ENCODE measurements at places on chromosomes 6 and 20. TPM values are rescaled to one million over a fixed set of nuclear protein-coding genes. Genes with fewer than 3 reads are reported as not detected.

MTG2 gene
- total RNA-seq = 31.4 TPM

DNA sequence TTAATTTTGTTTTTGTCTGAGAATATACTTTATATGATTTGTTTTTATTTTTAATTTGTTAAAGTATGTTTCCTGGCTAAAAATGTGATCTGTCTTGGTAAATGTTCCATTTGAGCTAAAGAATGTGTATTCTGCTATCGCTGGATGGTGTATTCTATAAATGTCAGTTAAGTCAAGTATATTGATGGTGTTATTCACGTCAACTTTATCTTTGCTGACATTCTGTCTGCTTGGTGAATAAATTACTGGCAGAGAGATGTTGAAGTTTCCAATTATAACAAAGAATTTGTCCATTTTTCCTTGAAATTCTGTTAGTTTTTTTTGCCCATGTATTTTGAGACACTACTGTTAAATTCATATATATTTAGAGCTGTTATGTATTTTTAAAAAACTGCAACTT is 1131.8 kb upstream of the GJE1 start:
- H3K4me3 ChIP-seq = no peak overlapping the region
- DNase-seq = no peak
- H3K4me1 ChIP-seq = no peaks in the 10 kb centered on the region
- H3K27ac ChIP-seq = no peak overlapping the region
- no peaks in the 10 kb centered on the region for H3K27me3 ChIP-seq

DNA sequence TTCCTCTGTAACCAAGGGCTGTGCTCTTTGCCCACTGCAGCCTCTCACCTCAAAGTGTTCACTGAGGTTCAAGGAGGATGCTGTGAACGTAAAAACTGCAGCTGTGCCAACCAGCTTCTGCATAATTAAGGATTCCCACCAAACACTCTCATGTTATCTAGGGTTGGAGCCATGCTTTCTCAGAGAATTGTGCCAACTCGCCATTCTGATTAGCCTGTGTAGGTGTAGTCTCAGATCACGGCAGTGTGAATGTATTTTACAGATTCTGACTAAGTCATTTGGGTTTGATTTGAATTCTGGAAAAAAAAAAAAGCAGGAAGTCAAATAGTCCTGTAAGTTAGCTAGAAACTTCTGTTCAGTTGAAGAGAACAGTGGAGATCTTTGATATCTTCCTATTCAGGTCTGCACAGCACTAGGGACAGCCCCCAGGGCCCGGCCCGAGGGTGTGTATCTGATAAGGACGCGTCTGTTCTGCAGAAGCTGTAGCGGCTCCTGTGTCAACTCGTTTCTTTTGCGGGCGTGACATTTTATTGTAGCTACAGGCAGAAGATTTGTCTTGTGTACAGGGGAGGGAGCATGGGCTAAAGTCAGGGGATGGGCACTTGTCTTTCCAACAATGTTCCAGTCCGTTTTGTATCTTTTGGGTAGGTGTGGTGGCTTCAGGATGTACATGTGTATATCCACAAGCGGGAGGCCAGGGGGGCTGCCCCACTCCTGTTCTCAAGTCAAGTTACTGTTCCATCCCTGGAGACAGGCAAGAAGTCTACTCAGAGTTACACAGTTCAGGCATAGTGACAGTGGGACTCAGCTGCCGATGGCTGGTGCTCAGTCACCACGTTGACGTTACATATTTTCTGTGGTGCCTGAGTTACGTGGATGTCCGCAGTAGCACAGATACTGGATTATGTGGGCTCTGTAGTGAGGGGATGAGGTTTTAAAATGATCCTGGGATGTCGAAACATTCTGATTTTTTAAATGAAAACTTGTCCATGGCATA is 12.4 kb downstream of the IRF4 start:
- H3K4me3 ChIP-seq = no peak overlapping the region
- no peak for DNase-seq
- H3K27me3 ChIP-seq = peaks cover 17% of the 10 kb centered on the region
- H3K27ac ChIP-seq = no peak overlapping the region

DNA sequence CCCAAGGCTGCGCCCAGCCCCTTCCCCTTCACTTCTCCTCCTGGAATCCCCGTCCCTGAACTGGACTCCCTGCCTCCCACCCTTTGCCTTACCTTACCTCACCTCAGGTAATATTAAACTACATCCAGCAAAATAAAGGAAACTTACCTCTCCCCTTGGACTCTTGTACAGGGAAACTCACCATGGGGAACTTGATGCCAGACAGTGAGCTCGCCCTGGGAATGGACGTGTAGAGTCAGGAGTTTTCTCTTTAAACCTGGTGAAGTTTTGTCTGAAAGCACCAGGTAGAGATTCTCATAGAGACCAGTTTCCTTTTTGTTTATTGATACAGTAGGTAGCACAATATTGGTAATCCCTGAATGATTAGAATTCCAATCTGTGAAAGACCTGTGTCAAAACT is 544 bp upstream of the HLA-C start:
- H3K27ac ChIP-seq = peak overlapping the region; percentile 96
- DNase-seq = no peak
- H3K36me3 ChIP-seq = peaks cover 15% of the 10 kb centered on the region
- H3K4me1 ChIP-seq = peaks cover 7% of the 10 kb centered on the region

LKAAEAR1 gene
- 0.24 TPM for total RNA-seq

GRCh38 chr6:37131104-37131959 is 38.6 kb upstream of the PIM1 start:
- no peak overlapping the region for H3K4me3 ChIP-seq
- no peak overlapping the region for H3K27ac ChIP-seq
- peaks cover 72% of the 10 kb centered on the region for H3K4me1 ChIP-seq
- H3K36me3 ChIP-seq = no peaks in the 10 kb centered on the region
- H3K27me3 ChIP-seq = no peaks in the 10 kb centered on the region

GRCh38 chr6:106939848-106940247 is 34.7 kb downstream of the CD24 start:
- H3K27me3 ChIP-seq = no peaks in the 10 kb centered on the region
- no peak overlapping the region for H3K27ac ChIP-seq
- H3K4me3 ChIP-seq = no peak overlapping the region
- H3K4me1 ChIP-seq = no peaks in the 10 kb centered on the region
- H3K36me3 ChIP-seq = no peaks in the 10 kb centered on the region

HDDC2 gene
- total RNA-seq = 156 TPM

DNA sequence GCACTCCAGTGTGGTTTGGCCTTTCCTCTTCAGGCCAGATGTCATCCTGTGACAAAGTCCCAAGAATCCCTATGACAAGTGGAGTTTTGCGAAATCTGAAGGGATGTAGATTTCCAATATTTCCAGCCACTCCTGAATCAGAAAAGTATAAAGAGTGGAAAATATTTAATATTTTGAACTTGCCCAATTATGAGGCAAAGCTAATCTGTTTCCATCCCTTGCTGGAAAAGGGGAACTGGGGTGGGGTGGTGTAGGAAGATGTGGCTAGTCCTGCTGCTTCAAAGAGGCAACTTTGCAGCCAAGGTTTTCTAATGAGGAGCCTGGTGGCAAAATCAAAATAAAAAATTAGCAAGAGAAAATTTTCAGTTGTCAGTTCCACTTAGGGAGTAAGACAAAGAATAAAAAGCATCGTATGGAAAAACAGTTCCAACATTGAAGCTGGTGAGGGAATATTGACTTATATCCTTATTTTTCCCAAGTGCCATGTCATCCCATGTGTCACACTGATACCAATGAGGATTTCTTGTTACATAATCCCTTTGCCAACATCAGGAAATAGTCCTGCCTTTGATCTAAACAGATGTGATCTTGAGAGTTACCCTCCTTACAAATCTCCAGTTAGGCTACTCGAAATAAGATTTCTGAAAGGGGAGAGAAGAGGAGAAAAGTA is 480.0 kb upstream of the JARID2 start:
- H3K4me1 ChIP-seq = no peaks in the 10 kb centered on the region
- H3K36me3 ChIP-seq = no peaks in the 10 kb centered on the region
- no peak for DNase-seq
- no peak overlapping the region for H3K27ac ChIP-seq

All from SJSA1 (cell line).